ENCODE measurements at places on chromosomes 4 and X.

- DNase-seq = no peak
These were observed 19.8 kb downstream of the TKTL1 start for GRCh38 chrX:154315416-154315815.

GRCh38 chr4:48944756-48945241 is 38.2 kb upstream of the OCIAD2 start:
- peak; percentile 45 for DNase-seq

DNA sequence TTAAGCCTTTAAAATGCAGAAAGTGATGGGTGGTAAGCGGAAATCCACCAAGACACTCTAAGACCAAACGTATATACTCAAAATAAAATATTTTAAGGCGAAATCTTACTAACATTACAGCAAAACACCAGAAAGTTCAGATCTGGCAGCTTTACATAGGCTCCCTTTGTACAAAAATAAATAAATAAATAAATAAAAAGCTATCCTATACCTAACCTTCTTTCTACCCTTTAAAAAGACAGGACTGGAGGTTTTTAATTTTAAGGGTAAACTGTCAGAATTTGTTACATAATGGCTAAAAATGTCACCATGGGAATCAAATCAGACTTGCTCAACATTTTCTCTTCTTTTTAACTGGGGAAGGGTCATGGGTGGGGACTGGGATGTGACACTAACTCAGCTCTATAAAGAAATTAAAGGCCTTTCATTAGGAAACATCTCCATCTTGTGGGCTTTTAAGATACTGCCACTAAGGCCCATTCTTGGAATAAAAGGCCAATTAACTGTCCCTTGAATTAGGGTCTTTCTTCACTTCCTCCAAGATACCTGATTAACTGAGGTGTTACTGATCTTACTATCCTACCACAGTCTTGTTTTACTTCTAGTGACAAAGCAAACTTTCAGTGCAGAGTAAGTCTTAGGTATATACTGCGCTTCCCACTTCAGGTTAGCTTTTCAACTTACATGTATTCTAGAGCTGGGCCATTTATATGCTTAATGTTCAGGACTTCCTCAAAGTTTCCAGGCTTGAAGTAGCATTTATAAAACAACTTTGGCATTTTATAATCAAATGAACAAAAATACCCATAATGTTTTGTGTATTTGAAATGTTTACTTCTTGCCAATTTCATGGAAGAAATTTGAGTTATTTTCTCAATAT is 13.3 kb downstream of the HNRNPD start:
- no peak for DNase-seq

DNA sequence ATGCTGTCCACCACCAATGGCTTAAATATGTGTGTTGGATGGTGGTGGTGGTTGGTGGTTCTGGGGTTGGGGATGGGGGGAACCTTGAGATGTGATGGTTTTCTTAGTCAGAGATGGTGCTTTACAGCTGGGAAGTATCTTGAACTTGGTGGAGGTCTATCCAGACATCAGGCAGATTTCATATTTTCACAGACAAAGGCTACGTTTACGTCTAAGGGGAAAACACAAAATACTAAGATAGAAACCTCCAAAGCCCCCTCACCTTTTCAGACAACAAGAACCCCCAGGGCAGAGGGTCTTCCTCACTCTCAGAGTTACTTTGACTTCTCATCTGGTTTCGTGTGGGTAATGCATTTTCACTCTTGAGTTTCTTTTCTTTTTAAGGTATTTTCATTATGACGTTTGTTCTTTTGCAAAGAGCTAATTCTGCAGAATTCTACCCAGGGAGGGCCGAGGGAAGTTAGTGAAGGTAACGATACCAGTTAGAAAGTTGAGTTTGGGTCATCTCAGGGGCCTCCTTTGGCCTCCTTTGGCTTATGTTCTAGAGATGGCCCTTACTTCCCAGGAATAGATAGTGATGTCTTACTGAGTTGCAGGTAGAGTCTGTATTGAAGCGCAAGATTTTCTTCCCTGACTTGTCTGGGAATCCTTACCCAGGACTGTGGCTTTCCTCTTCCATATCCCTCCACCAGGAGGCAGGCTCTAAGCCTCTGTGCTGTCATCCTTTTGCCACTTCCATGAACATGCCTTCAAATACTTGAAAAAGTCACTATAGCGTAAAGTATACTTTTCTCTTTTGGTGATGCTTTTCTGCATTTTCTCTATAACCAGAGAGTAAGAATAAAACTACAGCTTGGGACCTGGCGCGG is 31.9 kb downstream of the RHOH start:
- DNase-seq = no peak

Measured in SJCRH30 (cell line).